ENCODE measurements at places on chromosomes 3 and 15.

DNA sequence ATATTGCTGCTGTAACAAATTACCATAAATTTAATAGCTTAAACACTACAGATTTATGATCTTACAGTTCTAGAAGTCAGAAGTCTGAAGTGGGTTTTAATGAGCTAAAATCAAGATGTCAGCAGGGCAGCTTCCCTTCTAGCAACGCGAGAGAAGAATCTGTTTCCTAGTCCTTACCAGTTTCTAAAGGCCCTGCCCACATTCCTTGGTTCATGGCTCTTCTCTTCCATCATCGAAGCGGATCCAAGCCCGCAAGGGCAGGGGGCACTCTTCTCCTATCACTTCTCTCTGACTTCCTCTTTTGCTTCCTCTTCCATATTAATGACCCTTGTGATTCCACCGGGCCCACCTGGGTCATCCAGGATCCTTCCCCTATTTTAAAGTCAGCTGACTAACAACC is 16.1 kb downstream of the MINDY4B start:
- no peak for DNase-seq

- DNase-seq, result no peak
Measured at GRCh38 chr3:155859859-155860258, 5.6 kb upstream of the SLC33A1 start.

GRCh38 chr15:80789796-80790195 is 10.6 kb downstream of the CEMIP start:
- no peak for DNase-seq

- DNase-seq, result no peak
Measured at GRCh38 chr3:72577190-72577589, 271.1 kb downstream of the SHQ1 start.

GRCh38 chr3:107630779-107631178 is 108.0 kb downstream of the BBX start:
- no peak for DNase-seq

- DNase-seq, result peak; percentile 41
Measured at GRCh38 chr3:145243875-145244274, 917.1 kb downstream of the PLOD2 start.

GRCh38 chr15:22942877-22943276 is 37.3 kb downstream of the CYFIP1 start:
- no peak for DNase-seq

GRCh38 chr3:23461069-23461468 is 257.9 kb downstream of the UBE2E2 start:
- peak; percentile 68 for DNase-seq

- DNase-seq, result no peak
Measured at GRCh38 chr3:181974198-181974597, 262.5 kb downstream of the SOX2 start.

GRCh38 chr3:120200493-120201235 is 84.4 kb downstream of the GPR156 start:
- DNase-seq, result no peak

GRCh38 chr15:99430881-99431401 is 134.8 kb upstream of the MEF2A start:
- DNase-seq, result no peak

DNA sequence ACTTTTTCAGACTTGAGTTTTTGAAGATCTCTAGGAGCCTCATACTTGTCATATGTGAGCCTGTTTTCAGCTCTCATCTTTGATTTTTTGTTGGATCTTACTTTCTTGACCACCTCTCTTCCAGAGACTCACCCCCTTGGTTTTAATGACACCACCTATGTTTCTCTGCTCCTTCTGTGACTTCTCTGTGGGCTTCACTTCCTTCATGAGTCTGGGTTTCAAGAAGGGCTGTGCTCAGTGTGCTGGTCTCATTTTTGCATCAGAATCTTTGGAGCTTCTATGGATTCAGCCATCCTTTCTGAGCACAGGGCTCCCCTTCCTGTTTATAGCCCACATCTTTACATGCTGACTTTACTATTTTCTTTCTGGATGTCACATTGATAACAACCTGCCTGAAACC is 17.7 kb downstream of the PPM1L start:
- no peak for DNase-seq

DNA sequence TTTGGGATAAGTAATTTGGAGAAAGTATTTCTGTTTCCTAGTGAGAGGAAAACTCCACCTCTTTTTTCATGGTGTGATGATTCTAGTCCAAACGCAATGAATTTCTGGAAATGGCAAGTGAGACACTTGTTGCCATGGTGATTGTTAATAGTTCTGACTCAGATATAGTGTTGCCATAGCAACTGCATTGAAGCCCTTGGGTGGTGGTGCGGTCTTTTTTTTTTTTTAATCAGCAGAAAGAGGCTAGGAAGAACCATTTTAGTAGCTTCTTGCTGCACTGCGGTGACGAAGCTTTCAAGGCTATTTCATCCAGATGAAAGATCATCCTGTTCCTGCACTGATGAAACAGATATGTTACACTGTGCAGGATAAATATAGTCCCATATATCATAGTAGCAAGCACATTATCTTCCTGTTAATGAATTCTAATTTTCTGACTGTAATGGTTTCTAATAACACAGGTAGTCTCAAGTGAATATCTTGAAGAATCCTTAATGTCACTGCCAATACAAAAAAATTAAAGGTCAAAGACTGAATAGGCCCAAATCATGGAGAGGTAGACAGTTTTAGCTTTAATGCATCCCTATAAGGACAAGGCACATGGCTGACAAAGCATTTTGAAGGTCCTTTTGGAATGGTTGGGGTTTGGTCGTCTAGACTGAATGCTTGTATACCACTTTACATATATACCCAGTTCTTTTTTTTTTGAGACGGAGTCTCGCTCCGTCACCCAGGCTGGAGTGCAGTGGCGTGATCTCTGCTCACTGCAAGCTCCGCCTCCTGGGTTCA is 125.1 kb upstream of the ZBTB20 start:
- DNase-seq, result peak; percentile 71

Data from AG10803 (cell line).